ENCODE measurements at places on chromosomes 1 and 21. TPM values are rescaled to one million over a fixed set of nuclear protein-coding genes. Genes with fewer than 3 reads are reported as not detected.

DNA sequence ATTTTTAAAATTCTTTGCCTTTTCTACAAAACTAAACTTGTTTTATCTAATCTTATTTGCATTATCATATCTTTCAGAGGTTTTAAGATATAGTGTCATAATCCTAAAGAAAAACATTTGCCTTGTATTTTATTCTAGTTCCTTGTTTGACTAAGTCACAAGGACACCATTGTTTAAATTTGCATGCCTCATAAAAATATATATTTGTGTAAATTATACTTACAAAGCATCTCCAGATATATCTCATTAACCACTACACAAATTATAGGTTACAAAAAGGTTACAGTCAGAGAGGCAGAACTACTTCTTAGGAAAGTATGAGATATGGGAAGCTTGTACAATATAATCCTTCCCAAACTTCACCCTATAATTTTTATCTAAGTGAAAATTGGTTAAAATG lies 4.2 kb upstream of the RGS13 start:
- H3K4me1 ChIP-seq = no peaks in the 10 kb centered on the region
- no peak overlapping the region for H3K4me3 ChIP-seq
- H3K27me3 ChIP-seq = peaks cover 24% of the 10 kb centered on the region
- no peak for DNase-seq
- H3K36me3 ChIP-seq = no peaks in the 10 kb centered on the region
- H3K27ac ChIP-seq = no peak overlapping the region

- H3K4me1 ChIP-seq = peaks cover 7% of the 10 kb centered on the region
- no peak overlapping the region for H3K27ac ChIP-seq
- peaks cover 58% of the 10 kb centered on the region for H3K36me3 ChIP-seq
- no peaks in the 10 kb centered on the region for H3K27me3 ChIP-seq
- no peak for DNase-seq
Measured at GRCh38 chr1:180092931-180093650, 61.6 kb upstream of the QSOX1 start.

PCP4L1 gene
- not detected for total RNA-seq

GRCh38 chr21:37452227-37452626 lies 85.7 kb downstream of the DYRK1A start:
- DNase-seq = no peak
- H3K36me3 ChIP-seq = peaks cover 30% of the 10 kb centered on the region
- H3K27ac ChIP-seq = no peak overlapping the region
- no peaks in the 10 kb centered on the region for H3K27me3 ChIP-seq

DNA sequence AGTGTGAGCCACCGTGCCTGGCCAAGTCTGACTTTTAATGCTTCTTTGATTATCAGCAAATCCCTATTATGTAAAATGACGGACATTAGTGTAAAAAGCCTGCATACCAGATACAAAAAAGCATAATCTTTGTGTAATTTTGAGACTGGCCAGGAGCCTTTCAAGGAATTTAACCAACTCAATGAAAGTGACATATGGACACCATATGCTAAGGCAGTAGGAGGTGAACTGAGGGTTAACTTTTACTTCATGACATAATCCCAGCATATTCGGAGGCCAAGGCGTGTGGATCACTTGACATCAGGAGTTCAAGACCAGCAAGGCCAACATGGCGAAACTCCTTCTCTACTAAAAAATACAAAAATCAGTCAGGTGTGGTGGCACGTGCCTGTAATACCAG lies 94.6 kb downstream of the EIF4G3 start:
- H3K27ac ChIP-seq = no peak overlapping the region
- DNase-seq = no peak
- no peak overlapping the region for H3K4me3 ChIP-seq
- H3K36me3 ChIP-seq = peaks cover 35% of the 10 kb centered on the region

DNA sequence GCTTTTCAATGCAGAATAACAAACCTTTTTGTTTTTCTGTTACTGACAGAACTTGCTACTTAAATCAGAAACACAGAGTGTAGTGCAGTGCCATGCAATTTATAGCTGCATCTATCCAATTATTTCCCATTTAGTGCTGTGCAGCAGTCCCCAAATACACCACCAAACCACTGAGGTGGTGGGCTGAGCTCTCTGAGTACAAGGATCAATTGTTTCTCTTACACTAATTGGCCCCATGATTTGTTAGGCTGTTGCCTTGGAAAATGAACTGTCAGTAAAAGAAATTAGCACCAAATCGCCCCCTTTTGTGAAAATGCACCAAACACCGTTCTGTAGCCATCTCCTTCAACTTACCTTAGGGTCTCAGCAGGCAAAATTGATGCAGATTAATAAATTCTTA lies 118.9 kb upstream of the C8B start:
- H3K27ac ChIP-seq = no peak overlapping the region
- H3K27me3 ChIP-seq = no peaks in the 10 kb centered on the region
- no peak overlapping the region for H3K4me3 ChIP-seq
- DNase-seq = no peak
- H3K4me1 ChIP-seq = no peaks in the 10 kb centered on the region

DNA sequence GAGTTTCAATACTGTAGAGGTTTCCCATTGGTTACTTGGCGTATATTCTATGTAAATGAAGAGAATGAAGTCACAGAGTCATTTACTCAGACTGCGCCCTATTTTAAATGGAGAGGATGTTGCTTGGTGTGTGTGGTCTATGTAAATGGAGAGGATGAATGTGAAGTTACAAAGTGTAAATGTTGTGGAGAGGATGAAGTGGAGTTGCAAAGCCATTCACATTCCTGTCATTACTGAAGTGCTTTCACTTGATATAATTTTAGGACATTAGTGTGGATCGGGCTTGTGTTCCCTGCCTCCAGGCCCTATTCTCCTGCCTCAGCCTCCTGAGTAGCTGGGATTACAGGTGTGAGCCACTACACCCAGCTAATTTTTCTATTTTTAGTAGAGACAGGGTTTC lies 99.4 kb upstream of the CACYBP start:
- peaks cover 16% of the 10 kb centered on the region for H3K36me3 ChIP-seq
- H3K27me3 ChIP-seq = no peaks in the 10 kb centered on the region
- no peak overlapping the region for H3K4me3 ChIP-seq
- no peak overlapping the region for H3K27ac ChIP-seq
- H3K4me1 ChIP-seq = no peaks in the 10 kb centered on the region
- DNase-seq = no peak

DNA sequence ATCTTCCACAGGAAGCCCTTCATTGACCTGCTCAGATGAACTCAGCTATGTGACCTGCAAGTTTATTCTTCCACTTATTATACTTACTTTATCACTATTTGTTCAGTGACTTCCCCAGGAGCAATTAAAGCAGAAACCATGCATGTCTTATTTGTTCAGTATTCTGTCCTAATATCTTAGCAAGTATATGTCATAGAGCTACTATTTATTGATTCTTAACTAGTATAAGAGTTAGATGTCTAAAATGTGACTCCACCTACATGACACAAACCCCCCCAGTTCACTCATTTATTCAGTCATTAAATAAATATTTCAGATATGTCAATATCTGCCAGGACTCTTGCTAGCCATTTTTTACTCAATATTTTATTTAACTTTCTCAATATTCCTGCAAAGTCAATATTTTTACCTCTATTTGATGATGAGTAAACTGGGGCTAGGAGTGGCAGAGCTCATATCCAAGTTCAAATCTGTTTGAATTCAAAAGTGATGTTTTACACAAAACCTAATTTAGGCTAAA lies 469.0 kb upstream of the USP24 start:
- no peaks in the 10 kb centered on the region for H3K27me3 ChIP-seq
- H3K4me3 ChIP-seq = no peak overlapping the region
- no peak for DNase-seq
- no peaks in the 10 kb centered on the region for H3K36me3 ChIP-seq
- H3K4me1 ChIP-seq = no peaks in the 10 kb centered on the region
- no peak overlapping the region for H3K27ac ChIP-seq

FCRL6 gene
- not detected for total RNA-seq

GRCh38 chr1:2376931-2377672 lies 14.3 kb downstream of the MORN1 start:
- no peaks in the 10 kb centered on the region for H3K36me3 ChIP-seq
- no peak for DNase-seq
- H3K4me3 ChIP-seq = no peak overlapping the region
- no peak overlapping the region for H3K27ac ChIP-seq

DNA sequence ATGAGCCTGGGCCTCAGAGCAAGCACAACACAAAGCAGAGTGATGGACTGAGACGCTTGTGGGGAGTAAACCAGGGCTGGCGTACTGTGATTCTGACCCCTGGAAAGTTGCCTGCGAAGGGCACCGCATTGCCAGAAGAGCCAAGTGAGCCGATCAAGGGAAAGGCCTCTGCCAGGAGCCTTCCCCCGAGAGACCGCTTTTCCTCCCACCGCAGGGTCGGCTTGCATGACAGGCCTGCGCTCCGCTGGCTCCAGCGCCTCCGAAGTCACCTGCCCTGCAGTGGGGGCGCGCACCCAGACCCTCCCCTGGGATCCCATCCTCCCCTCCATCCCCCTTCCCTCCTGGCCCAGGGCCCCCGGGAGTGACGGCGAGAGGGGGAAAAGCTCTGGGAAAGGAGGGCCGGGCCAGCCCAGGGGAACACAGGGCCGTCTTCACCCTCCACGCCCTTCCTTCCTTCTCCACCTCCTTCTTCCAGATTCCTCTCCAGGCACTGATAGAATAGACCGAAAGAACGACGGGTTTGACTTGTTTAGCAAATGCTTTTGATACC lies 165.0 kb downstream of the TRIM33 start:
- no peaks in the 10 kb centered on the region for H3K27me3 ChIP-seq
- peaks cover 19% of the 10 kb centered on the region for H3K4me1 ChIP-seq
- no peaks in the 10 kb centered on the region for H3K36me3 ChIP-seq
- DNase-seq = no peak
- H3K4me3 ChIP-seq = peak overlapping the region; percentile 89

DNA sequence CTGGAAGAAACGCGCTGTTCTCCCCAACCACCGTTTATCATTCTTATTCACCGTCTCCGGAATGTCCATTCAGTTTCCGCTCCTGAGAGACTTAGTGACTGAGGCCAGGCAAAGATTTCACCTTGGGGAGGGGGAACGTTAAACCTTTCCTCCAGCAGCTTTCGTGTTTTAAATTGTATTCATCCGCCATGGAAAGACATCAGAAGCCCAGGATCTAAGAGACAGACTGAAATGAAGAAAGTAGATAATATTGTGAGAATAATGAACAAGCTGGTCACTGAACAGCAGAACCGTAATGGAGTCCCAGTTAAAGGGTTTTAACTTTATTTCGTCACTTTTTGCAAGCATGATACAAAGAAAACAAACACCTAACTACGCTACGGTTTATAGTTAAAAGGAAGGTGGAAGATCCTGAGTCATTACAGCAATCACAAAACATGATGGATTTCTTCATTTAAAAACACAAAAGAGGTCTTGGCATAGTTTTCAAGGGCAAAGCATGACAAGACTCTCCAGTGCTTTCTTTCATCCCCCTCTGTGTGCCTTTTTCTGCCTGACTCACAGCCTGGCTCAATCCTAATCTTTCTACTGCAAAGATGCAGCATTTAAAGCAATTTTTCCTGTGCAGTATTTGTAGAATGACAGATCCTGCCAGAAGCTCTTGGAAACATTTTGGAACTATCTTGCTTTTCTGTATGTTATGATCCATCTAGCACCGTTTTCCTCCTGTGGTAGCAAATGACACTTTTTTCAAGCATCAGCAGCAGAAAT lies 722 bp upstream of the SLC19A2 start:
- no peaks in the 10 kb centered on the region for H3K27me3 ChIP-seq
- H3K36me3 ChIP-seq = peaks cover 9% of the 10 kb centered on the region
- H3K4me1 ChIP-seq = peaks cover 54% of the 10 kb centered on the region
- peak overlapping the region; percentile 83 for H3K27ac ChIP-seq

- no peak for DNase-seq
- H3K27me3 ChIP-seq = no peaks in the 10 kb centered on the region
- no peak overlapping the region for H3K27ac ChIP-seq
- no peaks in the 10 kb centered on the region for H3K4me1 ChIP-seq
- H3K4me3 ChIP-seq = no peak overlapping the region
Measured at GRCh38 chr1:115430441-115431158, 92.6 kb upstream of the NGF start.

CACHD1 gene
- 0.14 TPM for total RNA-seq

DNA sequence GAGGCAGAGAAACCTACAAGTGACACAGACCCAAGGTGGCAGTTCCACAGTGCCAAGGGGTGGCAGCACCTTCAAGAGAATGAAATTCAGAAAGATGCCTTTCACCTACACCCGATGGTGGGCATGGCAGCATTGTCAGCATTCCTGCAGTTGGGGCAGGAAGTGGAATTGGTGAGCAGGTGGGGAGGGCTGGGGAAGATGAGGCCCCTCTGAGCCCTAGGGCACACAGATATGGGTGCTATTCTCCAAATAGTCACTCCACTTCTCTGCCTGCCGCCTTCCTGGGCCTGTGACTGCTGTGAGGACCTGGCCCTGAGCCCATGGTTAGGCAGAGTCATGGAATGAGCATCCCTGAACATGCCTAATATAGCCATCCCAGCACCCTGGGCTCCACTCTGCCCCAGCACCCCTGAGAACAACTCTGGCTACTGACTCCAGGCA lies 8.3 kb downstream of the SHISA4 start:
- no peak overlapping the region for H3K4me3 ChIP-seq
- no peak overlapping the region for H3K27ac ChIP-seq
- H3K4me1 ChIP-seq = peaks cover 7% of the 10 kb centered on the region

DENND2D gene
- 139 TPM for total RNA-seq

GRCh38 chr1:20291645-20292084 lies 990 bp downstream of the VWA5B1 start:
- no peak overlapping the region for H3K27ac ChIP-seq
- no peak for DNase-seq
- H3K36me3 ChIP-seq = no peaks in the 10 kb centered on the region
- H3K4me3 ChIP-seq = no peak overlapping the region

- no peak overlapping the region for H3K4me3 ChIP-seq
- no peak overlapping the region for H3K27ac ChIP-seq
- no peaks in the 10 kb centered on the region for H3K36me3 ChIP-seq
- no peak for DNase-seq
- H3K4me1 ChIP-seq = no peaks in the 10 kb centered on the region
Measured at GRCh38 chr21:20789729-20790500, 208.3 kb upstream of the NCAM2 start.

- H3K4me1 ChIP-seq = peaks cover 23% of the 10 kb centered on the region
- H3K27ac ChIP-seq = no peak overlapping the region
- H3K27me3 ChIP-seq = no peaks in the 10 kb centered on the region
- no peak for DNase-seq
- H3K4me3 ChIP-seq = peak overlapping the region; percentile 56
Measured at GRCh38 chr1:226872437-226872836, 2.0 kb downstream of the PSEN2 start.

RGS1 gene
- 4.2 TPM for total RNA-seq

DNA sequence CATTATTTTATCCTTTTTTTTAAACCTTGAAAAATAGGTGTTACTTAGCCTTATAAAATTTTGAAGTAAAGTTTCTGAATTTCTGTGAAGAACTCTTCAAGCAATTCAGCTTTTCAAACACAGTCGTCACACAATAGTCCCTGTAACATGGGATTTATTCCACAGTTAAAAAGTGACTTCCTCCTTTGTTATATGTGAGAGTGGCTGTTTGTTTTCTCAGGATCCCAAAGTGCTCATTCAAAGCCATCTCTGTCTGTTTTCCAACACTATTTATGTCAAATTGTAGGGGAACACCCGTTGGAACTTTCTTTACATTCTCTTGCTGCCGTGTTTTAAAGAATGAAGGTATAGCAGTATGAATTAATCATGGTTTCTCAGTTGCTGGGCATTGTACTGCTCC lies 80.8 kb upstream of the GPR52 start:
- no peak for DNase-seq
- H3K4me1 ChIP-seq = no peaks in the 10 kb centered on the region
- H3K27ac ChIP-seq = no peak overlapping the region
- no peaks in the 10 kb centered on the region for H3K36me3 ChIP-seq
- no peaks in the 10 kb centered on the region for H3K27me3 ChIP-seq

CRB1 gene
- not detected for total RNA-seq

NPR1 gene
- total RNA-seq = not detected

SKI gene
- 37.0 TPM for total RNA-seq

- no peaks in the 10 kb centered on the region for H3K4me1 ChIP-seq
- no peak overlapping the region for H3K27ac ChIP-seq
- DNase-seq = no peak
- H3K36me3 ChIP-seq = no peaks in the 10 kb centered on the region
Measured at GRCh38 chr1:203471841-203472240, 3.8 kb upstream of the PRELP start.

Data from activated T-helper 2 cell treated with anti-CD3 and anti-CD28 coated beads, Interferon-gamma antibody, Interleukin-2, Interleukin-4, amounts not matched to agents 10 μg/mL and 5 μg/mL and 100 μg/mL, durations not matched to agents 14 hours and 24 hours and 36 hours (primary cell).